ENCODE measurements at places on chromosomes 4 and X. TPM values are rescaled to one million over a fixed set of nuclear protein-coding genes. Genes with fewer than 3 reads are reported as not detected.

DNA sequence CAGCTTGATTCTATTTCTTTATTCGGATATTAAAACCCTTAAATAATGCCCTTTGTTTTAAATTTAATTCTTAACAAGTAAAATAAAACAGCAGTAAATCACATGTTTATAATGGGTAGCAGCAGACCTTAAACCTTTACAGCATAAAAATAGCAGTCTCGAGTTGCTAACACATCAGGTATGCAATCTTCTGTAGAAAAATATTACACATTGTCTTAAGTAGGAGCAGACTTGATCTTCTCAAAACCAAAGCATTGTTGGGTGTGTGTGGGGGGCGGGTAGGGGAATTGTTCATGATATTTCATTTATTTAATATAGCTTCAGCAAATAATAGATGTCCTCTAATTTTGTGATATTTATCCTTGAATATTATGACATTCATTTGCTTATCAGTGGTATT, 331.4 kb downstream of the PCDH7 start:
- DNase-seq = no peak

Gene VCX3A
- not detected for total RNA-seq

GRCh38 chr4:84875636-84876371, 90.7 kb downstream of the WDFY3 start:
- DNase-seq = no peak

Gene FRG1
- total RNA-seq = 31.9 TPM

- DNase-seq = no peak
Observed at GRCh38 chr4:134178706-134179105, 22.9 kb downstream of the PABPC4L start.

Gene P2RY10
- total RNA-seq = 0.56 TPM

- no peak for DNase-seq
Observed at GRCh38 chr4:148057984-148058859, 326.3 kb downstream of the ARHGAP10 start.

DNA sequence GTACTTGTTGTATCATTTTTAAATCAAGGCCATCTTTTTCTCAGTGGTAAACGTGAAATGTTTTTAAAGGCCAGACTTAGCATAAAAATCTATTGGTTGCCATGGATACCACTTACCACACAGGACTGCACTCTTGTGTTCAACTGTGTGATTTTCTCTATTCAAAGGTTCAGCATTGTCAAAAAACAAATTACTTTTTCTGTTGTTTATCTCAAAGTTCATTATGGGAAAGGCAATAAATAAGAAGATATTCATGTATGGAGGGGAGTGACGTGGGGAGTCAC, 231.0 kb upstream of the GATB start:
- no peak for DNase-seq

GRCh38 chr4:44093390-44093789, 355.2 kb downstream of the KCTD8 start:
- no peak for DNase-seq

Gene FHIP1A
- total RNA-seq = 13.0 TPM

GRCh38 chrX:124507246-124507645, 160.9 kb downstream of the SH2D1A start:
- no peak for DNase-seq

DNA sequence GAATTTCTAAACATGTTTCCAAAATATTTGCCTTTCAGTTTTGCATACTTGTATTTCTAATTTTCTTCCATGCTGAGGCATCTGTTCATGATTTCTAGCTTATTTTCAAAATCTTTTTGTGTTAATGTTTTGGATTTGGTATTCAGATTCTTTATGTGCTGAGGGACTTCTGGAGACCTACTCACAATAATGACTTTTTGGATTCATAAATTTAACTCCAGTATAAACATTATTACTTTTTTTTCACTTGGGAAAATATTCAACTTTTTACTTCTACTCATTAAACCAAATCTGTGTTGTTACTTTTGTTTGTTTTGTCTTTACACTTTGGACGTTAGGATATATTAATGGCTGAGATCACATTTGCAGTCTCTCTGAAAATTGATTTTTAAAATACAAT, 183.7 kb downstream of the TENM3 start:
- DNase-seq = no peak

GRCh38 chr4:2931512-2932301, 31.5 kb downstream of the NOP14 start:
- DNase-seq = peak; percentile 75

- DNase-seq = no peak
Observed at GRCh38 chr4:24753519-24753918, 41.9 kb upstream of the SOD3 start.

Gene IGSF1
- 4.1 TPM for total RNA-seq

GRCh38 chrX:41381685-41382084, 47.7 kb downstream of the DDX3X start:
- peak; percentile 59 for DNase-seq

GRCh38 chr4:7061815-7062214, 6.0 kb downstream of the GRPEL1 start:
- no peak for DNase-seq

GRCh38 chr4:140806163-140806562, 50.0 kb upstream of the TBC1D9 start:
- no peak for DNase-seq

DNA sequence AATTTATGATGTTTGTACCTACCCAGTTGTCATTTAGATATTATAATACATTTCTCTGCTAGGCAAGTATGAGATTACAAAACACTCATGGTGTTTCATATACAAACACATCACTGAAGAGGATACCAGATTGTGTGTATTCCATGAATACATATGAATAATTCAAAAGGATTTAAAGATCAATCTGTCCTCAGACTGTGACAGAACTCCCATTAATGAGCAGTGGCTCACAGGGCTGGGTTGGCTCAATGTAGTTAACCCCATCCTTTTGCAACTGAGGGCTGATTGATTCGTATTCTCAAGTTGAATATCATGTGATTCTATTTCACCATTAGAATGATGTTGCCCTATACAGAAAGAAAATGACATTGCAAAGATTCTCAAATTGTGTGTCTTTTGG, 79.6 kb upstream of the SPANXN2 start:
- DNase-seq = no peak

DNA sequence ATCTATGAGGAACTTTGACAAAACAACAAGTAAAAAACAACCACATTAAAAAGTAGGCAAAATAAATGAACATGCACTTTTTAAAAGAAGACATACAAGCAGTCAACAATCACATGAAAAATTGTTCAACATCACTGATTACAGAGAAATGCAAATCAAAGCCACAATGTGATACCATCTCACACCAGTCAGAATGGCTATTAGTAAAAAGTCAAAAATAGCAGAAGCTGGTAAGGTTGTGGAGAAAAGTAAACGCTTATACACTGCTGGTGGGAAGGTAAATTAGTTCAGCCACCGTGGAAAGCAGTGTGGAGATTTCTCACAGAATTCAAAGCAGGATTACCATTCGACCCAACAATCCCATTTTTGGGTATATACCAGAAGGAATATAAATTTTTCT, 17.0 kb upstream of the LNX1 start:
- DNase-seq = no peak

- DNase-seq = no peak
Observed at GRCh38 chr4:62533573-62533972, 1333.4 kb downstream of the ADGRL3 start.

- peak; percentile 74 for DNase-seq
Observed at GRCh38 chrX:103687696-103688201, 1.2 kb upstream of the MORF4L2 start.

Data from left cardiac atrium (tissue), 4 donors.